ENCODE measurements at places on chromosomes 5 and 9.
A peak's percentile ranks its signal among the peaks of the same experiment; 100 is the strongest.

DNA sequence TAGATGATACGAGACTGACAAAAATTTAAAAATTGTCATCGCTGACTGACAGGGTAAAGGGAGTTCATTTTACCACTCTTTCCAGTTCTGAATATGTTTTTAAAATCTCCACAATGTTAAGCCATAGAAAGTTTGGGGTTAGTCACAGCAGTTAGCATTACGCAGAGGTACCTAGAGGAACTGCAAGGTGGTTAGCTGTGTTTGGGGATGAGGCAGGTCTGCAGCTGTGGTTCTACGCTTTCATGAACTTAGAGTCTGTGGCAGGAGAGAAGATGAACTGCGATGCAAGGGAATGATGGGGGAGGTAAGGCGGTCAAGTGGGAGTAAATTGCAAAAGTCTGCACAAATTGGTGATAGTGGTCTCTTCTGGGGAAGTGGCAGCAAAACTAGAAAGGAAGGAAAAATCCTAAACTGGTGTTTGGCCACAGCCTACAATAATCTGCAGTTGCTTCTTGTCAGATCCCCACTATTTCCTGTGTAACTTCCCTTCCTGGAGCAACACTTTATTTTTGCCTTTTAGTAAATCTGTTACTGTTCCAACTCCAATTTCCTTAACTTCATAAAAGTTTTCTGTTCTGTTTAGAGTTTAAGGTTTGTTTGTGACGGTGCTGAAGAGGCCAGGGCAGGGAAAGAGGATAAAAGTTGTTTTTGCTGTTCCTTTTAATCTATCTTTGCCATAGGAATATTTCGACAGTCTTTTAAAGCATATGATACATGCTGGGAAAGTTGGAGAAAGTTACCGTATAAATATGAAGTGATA lies 38.6 kb upstream of the SNX2 start:
- no peak for DNase-seq

GRCh38 chr9:35027374-35027773 lies 37.8 kb downstream of the DNAJB5 start:
- DNase-seq = no peak

GRCh38 chr5:93756372-93756771 lies 15.0 kb upstream of the POU5F2 start:
- DNase-seq = no peak

GRCh38 chr9:87570000-87570908 lies 72.6 kb downstream of the DAPK1 start:
- DNase-seq = no peak

GRCh38 chr9:127664678-127665507 lies 41.9 kb upstream of the CFAP157 start:
- DNase-seq = no peak

GRCh38 chr5:174084691-174085154 lies 39.2 kb downstream of the NSG2 start:
- DNase-seq = peak; percentile 29

- no peak for DNase-seq
These were observed 3.8 kb upstream of the CTNNAL1 start for GRCh38 chr9:109017061-109017460.

- no peak for DNase-seq
These were observed 4.2 kb downstream of the SERINC5 start for GRCh38 chr5:80251636-80252035.

All from A172 (cell line).